ENCODE measurements at places on chromosomes 16 and 17.
A peak's percentile ranks its signal among the peaks of the same experiment; 100 is the strongest.

DNA sequence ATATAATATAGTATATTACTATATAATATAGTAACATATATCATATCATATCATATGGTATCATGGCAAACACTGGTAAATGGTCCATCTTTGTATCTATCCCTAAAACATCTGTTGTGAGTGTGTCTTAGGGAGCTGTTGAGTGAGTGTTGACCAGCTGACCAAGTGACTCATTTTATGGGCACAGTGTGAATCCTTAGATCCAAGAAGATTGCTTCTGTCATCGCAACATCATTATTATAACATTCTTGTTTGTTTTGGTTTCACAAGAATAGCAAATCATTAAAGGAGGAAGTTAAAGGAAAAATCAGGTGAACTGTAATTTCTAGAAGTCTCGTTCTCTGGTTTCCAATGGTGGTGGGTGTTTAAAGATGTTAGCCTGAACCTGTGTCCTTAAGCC lies 11.7 kb upstream of the MAF start:
- no peak for DNase-seq

GRCh38 chr16:20799599-20799998 lies 6.7 kb downstream of the ERI2 start:
- no peak for DNase-seq

- no peak for DNase-seq
Measured at GRCh38 chr17:80545499-80545826, 825 bp downstream of the RPTOR start.

DNA sequence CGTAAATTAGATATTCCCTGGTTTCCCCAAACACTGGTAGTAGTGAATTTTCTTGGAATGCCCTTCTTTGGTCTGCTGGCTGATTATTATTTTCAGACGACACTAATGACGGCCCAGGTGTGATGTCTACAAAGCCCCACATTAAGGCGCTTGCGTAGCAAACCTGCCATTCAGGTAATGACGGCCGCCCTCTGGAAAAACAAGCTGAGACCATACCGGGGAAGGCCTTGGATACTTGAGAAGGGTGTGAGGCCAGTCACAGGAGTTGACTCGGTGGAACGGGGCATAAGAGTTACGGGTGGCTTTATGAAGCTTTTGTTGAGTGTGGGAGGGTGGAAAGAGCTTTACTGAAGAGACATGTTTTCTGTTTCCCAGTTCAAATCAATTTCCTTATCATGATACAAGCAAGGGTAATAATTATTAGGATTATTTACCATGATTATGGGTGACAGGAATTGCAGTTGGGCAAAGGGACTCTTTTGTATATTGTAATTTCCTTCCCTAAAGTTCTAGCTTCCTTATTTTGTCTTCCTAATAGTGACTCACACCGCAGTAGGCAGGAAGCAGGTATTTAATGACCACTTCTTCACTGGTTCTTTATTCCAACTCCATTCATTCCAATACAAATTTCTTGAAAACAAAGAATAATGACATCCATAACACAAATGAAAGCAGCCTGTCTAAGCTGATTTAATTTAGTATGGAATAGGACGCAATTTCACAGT lies 24.8 kb downstream of the KRT23 start:
- DNase-seq: no peak

- no peak for DNase-seq
Measured at GRCh38 chr17:71098071-71098470, 928.7 kb downstream of the KCNJ2 start.

DNA sequence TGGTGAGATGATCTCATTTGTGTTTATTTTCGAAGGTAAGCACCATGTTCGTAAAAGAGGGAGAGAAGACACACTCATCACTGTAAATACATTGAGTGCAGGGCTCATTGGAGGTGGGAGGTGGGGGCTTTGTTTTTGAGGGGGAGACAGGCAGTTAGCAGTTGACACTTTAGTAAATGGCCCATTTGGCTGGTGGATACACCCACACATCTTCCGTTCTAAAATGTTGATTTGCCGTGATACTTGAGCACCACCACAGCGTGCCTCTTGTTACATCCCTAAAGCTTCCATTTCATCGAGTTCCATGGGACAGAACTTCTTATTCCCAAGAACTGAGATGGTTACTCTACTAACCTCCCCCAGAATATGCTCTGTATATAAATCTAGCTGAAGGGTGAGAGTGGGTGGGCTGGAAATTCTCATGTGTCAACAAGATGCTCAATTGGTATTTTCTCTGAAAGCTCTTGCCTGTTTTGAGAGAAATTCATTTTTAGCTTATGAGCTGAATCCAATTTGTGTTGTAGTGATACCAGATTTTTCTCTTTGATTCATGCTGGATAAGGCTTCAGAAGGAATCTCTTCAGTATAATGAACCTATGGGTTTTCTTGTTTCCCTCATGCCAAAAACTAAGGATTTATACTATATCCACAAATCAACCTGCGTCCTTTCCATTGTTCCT lies 314.3 kb downstream of the RBFOX1 start:
- no peak for DNase-seq

GRCh38 chr17:9971991-9972390 lies 66.9 kb upstream of the RCVRN start:
- peak; percentile 31 for DNase-seq

GRCh38 chr16:48057048-48057447 lies 98.7 kb downstream of the ABCC12 start:
- no peak for DNase-seq

DNA sequence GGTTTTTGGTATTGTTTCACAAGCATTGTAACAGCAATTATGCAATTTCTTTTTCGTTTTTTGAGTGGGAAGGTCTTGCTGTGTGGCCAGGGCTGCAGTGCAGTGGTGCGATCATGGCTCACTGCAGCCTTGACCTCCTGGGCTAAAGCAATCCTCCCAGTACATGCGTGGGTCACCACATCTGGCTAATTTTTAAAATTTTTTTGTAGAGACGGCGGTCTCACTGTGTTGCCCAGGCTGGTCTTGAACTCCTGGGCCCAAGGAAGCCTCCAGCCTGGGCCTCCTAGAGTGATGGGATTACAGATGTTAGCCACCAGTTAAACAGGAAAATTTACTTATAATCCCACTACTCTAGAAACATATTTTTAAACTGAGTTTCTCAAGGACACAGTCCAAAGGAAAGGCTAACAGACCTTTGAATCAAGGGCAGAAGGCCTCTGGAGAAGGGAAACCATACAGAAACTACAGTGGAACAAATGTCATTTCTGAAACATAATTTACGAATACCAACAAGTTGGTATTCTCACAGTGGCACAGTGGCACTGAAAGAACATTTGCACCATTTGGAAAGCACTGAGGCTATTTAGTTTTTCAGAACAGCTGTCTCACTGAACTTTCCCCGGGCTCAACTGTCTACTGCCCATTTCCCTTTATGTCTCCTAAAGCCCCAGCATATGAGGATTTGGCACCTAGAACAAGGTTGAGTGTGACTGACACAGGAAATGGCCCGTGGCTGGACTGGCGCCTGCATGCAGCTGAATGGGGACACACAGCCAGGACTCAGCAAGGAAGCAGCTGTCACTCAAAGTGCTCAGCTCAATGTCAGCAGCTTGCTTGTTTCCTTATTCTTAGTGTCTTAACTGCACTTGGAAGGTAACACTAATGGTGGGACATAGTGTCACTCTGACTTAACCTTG lies 2.8 kb upstream of the PRKAR1A start:
- peak; percentile 89 for DNase-seq

- no peak for DNase-seq
Measured at GRCh38 chr17:18161207-18162145, 22.2 kb upstream of the ALKBH5 start.

DNA sequence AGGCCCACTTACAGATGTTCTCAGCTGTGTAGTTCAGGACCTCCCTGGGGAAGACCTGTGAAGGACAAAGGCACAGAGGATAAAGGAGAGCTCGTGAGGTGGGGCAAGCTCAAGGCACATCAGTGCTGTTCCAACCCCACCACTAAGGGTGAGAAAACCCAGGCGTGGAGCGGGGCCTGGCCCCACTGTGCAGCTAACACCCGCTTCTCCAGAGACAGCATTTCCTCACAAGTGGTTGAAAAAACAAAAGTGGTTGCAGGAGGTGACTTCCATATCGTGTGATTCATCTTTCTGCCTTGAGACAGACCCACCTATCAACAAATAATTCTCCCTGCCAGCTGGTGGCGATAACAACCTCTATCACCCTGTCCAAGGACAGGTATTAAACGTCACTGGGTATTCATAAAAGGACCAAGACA lies 30.0 kb downstream of the SNN start:
- peak; percentile 27 for DNase-seq

DNA sequence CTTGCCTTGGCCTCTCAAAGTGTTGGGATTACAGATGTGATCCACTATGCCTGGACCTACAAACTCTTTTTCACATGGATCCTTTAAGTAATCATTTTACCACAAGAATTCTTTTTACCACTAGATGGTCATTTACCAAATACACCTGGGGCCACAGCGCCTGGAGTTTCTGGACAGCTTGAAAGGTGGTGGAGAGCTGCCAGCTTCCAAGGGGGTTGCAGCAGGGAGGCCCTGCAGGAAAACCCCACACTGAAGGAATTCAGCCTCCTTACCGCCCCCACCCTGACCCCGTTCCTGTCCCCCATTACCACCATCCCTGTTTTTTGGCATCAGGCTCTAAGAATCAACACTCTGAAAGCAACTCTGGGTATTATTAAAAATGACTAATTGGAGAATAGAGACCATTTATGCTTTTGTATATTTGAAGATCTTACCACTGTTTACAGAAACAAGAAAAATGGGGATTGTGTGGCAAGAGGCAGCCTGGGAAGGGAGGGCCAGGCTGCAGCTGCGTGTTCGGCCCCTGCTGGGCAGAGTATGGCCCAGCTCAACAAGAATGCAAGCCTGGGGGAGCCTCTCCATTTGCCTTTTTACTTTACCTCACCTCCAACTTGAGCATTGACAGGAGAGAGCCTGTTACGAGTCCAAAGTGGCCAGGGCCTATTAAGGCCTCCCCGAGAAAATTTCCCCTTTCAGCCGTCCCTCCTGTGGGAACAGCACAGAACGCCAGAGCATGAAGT lies 209.9 kb downstream of the ZFHX3 start:
- no peak for DNase-seq

GRCh38 chr17:69574257-69575197 lies 160.0 kb downstream of the MAP2K6 start:
- no peak for DNase-seq

GRCh38 chr16:1354815-1355540 lies 3.2 kb downstream of the GNPTG start:
- no peak for DNase-seq

- no peak for DNase-seq
Measured at GRCh38 chr16:86151239-86151851, 252.4 kb downstream of the IRF8 start.

Data from WERI-Rb-1 (cell line).